ENCODE measurements at places on chromosomes 3 and 15.

GRCh38 chr3:71310359-71310979 lies 273.1 kb downstream of the FOXP1 start:
- DNase-seq = no peak

- DNase-seq = no peak
These were observed 8.1 kb downstream of the PCCB start for GRCh38 chr3:136258199-136258598.

DNA sequence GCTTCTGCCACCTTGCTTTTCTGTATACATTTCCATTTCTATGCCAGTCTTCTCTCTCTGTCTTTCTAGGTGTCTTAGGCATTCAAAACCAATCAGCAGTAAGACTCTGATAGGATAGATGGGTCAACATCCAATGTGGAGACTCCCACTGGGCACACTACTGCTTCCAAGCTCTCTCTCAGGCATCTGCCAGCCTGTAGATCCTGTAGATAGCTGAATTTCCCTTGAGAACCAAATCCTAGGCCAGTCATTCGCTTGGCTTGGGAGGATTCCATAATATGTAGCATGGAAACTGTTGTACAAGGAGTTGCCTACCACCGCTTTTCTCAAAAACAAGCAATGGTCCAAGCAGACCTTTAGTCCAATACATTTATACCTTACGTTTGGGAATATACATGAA lies 262.8 kb upstream of the RARB start:
- no peak for DNase-seq

DNA sequence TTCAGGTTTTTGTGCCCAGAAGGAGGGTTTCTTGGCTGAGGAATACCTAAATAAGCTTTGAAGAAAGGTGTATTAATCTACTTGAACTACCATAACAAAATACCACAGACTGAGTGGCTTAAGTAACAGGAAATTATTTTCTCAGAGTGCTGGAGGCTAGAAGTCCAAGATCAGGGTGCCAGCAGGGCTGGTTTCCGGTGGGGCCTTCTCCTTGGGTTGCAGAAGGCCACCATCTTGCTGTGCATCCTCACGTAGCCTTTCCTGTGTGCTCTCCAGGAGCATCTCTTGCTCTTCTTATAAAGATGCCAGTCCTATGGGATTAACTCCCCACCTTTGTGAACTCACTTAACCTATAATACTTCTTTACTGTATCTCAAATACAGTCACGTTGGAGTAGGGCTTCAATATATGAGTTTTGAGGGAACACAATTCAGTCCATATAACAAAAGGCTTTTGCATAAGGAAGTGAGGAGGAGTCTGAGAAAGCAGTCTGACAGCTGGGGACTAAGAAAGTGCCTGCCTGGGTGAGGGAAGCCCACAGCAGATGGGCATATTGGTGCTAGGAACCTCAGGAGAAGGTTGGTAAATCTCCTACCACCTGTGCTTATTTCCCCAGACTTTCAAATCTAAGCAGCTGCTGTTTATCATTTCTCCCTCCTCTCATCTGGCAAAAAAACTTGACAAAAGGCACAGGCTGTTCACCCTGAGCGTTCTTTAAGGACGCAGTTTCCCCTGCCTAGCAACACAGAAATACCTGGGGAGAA lies 89.6 kb upstream of the CBLB start:
- DNase-seq = no peak

GRCh38 chr15:58694641-58695398 lies 54.7 kb downstream of the ADAM10 start:
- DNase-seq = no peak

DNA sequence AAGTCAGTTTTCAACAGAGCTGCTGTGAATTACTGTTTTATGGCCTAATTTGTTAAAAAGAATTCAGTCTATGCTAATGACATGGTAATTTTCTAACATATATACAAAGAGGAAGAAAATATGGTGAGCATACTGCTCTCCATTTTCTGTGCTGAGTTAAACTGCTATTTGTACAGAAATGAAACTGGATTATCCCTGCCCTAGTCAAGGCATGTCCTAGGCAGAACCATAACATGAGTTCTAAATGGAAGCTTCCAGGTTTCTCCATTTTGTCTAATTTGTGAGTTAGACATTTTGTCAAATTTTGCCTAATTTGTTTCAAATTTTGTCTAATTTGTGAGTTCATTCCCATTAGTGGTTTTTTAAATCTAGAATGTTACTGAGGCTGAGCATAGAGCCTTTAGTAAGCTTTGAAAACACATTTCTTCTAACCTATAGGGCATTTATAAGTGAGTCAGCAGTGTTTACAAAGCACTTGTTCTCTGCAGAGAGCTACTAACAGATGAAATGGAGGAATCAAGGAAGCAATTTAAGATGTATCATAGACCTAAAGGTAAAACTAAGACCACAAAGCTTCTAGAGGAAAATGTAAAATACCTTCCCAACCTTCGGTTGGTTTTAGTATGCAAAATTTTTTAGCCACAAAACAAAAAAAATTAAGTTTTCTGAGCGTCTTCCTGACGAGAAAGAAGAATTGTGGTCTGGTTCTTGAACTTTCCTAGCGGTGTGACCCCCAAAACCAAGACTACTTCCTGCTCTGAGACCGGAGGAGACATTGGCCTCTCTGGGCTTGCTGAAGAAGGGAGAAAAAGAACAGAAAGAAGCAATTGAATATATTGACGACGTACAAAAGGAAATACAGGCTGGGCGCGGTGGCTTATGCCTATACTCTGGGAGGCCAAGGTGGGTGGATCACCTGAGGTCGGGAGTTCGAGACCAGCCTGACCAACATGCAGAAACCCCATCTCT lies 9.8 kb downstream of the P2RY14 start:
- DNase-seq = no peak

DNA sequence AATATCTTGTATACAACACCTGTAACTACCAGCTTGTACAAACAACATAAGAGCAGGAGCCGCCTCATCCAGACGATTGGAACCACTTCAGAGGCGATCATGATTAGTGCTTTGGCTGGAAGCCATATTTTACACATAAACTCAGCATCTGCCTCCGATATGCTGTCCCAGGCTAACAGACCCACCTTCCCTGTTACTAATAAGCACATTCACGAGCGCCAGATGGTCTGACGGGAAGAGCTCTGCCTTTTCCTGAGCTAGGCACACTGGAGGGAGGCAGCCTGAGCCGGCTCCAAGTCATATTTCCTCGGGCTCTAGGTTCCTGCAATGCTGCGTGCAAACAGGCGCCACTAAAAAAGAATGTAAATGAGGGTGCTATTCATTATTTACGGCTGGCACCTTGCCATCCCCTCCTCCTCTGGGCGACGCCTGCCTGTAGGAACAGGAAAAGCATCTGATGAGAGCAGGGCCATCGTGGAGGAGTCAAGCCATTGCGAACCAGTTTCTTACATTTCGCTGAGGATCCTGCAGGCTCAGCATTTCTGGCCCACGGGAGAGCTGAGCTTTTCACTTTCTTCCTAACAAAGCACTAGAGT lies 98.2 kb downstream of the ANXA2 start:
- peak; percentile 68 for DNase-seq

DNA sequence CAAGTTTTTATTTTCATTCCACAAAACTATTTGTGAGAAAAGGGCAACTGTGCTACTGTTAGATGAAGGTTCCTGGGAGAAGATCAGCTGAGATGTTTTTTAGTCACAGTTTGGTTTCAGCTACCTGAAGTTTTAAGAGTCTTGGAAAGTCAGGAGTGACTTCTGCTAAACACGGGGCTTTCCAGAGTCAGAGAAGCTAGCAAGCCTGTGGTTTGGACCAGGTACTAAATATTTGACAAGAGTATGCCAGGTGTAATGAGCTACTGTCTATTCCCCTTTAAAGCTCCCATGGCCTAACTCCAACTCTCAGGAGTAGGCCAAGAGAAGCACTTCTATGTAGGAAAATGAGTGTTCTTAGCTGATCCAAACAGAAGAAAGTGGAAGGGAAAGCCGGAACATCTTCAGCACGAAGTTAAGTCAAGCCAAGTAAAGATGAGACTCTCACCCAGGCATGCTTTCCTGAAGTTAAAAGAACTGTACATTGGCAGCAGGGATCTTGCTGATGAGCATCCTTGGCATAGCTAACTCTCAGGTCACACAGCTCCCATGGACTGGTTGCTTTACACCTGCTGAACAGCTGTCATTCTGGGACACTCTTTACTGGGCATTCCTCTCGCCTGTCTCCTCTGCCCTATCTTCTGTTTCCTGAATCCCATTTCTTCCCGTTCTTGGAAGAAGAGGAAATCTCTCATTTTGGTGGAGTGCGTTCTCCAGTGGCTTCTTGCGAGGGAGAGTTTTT lies 22.5 kb downstream of the TM4SF18 start:
- no peak for DNase-seq

DNA sequence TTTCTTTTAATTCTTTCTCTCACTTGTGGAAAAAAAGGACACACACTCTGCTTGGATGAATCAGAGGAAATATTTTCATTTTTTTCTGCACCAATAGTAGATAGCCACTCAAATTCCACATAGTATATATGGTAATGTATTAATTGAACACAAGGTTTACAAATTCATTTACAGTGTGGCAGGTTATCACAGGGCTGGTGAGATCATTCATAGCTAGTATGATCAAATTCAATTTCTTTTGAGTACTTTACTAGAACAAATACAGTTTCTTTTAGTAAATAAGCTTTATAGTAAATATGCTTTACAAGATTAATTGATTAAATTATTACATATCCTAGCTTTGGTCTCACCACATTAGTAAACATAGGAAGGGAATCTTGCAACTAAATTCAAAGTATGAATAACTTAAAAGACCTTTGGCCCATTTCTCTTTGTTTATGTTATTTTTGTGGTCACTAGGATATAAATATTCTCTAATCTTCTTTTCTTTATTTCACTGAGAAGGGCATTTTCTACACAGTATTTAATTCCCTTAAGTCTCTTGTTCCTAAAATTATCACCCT lies 40.1 kb upstream of the PARP14 start:
- no peak for DNase-seq

- no peak for DNase-seq
These were observed 77.5 kb upstream of the PRR23C start for GRCh38 chr3:139122221-139122581.

GRCh38 chr15:64623347-64623996 lies 151.9 kb downstream of the RBPMS2 start:
- DNase-seq = no peak

DNA sequence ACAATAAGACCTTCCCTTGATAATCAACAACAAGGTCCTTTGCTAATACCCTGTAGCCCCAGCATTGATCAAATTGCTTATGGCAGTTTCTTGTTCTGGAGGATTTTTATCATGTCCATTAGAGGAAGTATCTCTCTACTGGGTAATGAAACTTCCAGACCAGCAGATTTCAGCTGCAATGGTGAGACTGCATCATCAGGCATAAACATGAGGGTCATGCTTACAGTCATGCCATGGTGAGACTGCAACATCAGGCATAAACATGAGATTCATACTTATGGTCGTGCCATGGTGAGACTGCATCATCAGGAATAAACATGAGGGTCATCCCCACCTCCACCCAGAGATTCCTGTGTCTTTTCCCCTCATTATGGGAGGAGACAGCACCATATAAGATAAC lies 129.0 kb upstream of the LIPC start:
- no peak for DNase-seq

GRCh38 chr3:80643421-80643820 lies 875.6 kb upstream of the ROBO1 start:
- no peak for DNase-seq

- DNase-seq = no peak
These were observed 716 bp downstream of the SMC4 start for GRCh38 chr3:160400030-160400701.

GRCh38 chr15:83356501-83357399 lies 72.3 kb upstream of the BNC1 start:
- no peak for DNase-seq

GRCh38 chr3:32421185-32421584 lies 29.5 kb downstream of the CMTM7 start:
- no peak for DNase-seq

GRCh38 chr3:155870133-155870944 lies at the start of gene GMPS:
Gene GMPS, plus strand, starts transcription at chr3:155870650. Its CDS starts 221 bp downstream, at chr3:155870871.
- DNase-seq = peak; percentile 70

- no peak for DNase-seq
These were observed 231.7 kb upstream of the ICE2 start for GRCh38 chr15:60710656-60711055.

GRCh38 chr3:197458179-197458707 lies 97.5 kb downstream of the BDH1 start:
- DNase-seq = no peak

DNA sequence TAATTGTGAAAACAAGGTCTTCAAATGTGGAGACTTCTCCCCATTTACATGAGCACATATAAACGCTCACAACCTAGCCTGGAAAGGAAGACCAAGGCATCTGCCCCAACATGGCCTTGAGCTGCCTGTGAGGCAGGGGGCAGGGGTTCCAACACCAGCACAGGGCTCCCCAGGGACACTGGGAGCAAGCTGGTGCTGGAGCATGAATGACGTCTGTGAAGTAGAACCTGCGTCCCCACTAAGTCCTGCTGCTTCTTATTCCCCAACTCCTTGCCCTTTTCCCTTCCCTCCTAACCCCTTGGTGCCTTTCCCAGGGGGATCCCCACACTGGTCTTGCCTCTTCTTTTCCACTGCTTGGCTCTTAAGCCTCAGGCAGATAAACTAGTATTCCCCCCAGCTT lies 93.1 kb downstream of the RBPMS2 start:
- DNase-seq = no peak

DNA sequence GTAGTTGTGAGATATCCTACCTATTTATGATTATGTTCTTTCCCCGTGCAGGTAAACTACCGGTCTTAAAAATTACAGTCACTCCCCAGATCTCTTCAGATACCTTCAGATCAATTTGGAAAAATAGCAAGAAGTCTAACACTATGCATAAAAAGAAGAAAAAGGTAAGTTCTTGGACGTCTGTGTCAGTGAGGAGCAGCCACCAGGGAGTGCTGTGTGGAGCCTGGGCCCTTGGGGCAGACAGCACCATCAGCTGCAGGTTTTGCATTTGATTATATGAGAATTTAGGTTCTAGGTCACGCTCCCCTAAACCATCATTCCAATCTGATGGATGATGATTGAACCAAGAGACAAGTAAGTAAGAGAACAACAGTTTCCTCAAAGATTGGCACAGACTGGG lies 8.9 kb upstream of the RNF7 start:
- DNase-seq = no peak

GRCh38 chr3:102512734-102513504 lies 78.1 kb downstream of the ZPLD1 start:
- DNase-seq = no peak

DNA sequence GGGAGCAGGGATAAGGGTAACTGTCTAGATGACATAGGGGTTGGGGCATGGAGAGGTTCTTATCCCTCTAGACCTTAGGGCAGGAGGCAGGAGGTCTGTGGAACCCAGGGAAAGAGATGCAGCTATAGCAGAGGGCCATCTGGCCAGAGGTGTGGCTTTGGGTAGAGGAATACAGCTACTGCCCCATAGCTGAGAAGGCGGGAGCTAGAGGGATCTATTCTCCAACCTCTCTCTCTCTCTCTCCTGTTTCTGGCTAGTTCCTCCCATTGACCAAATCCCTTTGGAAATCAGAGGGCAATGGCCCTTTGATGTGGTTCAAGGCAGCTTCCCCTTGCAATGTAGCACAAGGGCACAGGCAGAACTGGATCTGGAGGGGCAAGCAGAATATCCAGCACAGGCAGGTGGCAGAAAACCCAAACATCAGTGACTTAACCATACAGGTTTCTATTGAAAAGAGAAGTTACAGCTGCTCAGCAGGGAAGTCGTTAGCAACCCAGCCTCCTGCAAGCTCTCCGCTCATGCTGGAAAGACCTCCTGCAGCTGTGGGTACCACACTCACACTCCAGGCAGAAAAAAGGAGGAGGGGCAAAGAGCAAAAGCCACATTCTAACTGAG lies 22.3 kb upstream of the LMOD3 start:
- DNase-seq = no peak
